ENCODE measurements at places on chromosomes 2 and 18.

DNA sequence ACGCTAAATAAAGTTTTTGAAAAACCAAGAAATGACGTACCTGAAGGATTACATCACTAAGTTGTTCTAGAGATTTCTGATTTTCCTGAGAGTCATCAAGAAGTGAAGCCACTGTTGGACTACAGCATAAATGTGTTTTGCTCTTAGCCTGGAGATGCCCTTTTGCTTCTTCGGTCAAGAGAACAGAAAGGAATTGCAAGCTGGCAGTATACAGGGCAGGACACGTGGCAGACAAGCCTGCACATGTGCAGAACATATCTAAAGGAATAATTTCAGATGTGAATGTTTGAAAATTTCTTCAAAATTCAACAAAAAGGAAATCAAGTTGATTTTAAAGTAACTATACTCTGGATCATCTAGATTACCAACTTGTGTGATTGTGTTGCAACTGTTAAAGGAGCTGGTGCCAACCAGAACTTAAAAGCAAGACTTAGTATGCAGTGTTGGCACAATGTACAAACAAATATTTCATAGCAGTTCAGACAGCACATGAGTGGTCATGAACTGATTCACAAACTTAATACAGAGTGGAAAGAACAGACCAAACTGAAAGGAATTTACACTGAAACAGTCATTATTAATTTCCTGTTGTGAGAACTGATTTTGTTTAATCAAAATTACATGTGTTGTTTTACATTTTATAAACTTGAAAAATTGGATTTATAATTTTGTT lies 100.4 kb upstream of the CD226 start:
- no peak for DNase-seq
- H3K4me1 ChIP-seq = no peaks in the 10 kb centered on the region
- no peak overlapping the region for H3K27ac ChIP-seq
- no peaks in the 10 kb centered on the region for H3K27me3 ChIP-seq
- H3K4me3 ChIP-seq = no peak overlapping the region
- H3K36me3 ChIP-seq = peaks cover 39% of the 10 kb centered on the region

DNA sequence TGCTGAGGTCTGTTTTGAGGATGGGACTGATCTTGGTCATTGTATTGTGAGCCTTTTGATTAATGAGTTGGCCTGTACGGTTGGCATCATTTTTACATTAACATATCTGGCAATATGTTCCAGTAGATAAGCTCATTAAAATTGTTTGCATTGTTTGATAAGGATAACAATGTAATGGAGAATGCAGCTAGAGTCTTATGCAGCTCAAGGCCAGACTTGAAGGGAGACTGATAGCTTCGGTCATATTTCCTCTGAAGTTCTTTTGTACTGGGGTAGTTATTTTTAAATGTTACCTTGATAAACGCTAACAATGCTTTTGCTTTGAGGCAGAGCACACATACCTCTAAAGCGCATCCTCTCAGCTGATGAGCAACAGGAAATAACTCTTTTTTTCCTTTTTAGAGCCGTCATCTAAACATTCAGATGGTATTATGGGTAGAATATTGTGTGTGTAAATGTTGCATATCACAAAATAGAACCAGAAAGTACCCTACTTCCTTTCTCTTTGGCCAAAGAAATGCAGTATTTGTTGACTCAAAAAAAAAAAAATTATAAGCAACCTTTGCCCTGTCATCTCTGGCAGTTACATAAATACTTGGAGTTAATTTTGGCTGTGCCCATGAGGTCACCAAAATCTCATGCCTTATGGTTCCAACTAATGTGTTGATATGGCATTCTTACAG lies 1.3 kb downstream of the MAPRE2 start:
- DNase-seq = no peak
- peaks cover 95% of the 10 kb centered on the region for H3K4me1 ChIP-seq

- no peak overlapping the region for H3K4me3 ChIP-seq
- DNase-seq = no peak
- H3K27ac ChIP-seq = no peak overlapping the region
- peaks cover 14% of the 10 kb centered on the region for H3K36me3 ChIP-seq
- no peaks in the 10 kb centered on the region for H3K27me3 ChIP-seq
- no peaks in the 10 kb centered on the region for H3K4me1 ChIP-seq
These were observed 54.4 kb upstream of the FOSL2 start for GRCh38 chr2:28338046-28338817.

DNA sequence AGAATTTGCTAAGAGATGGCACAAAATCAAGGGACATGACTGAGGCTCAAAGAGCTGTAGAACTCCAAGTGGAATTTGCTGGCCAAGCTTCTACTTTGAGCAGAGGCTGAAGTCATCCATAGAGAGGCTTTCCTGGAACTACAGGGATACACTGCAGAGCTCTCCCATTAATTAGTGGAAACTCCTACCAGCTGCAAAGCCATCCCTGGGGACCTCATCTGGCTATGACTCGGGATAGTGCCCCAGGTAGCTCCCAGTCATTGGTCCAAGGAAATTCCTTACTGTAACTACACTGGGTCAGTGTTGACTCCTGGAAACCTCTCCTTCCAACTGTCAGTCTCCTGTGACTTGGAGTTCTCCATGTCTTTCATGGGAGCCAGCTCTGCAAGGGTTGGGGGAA lies 10.5 kb upstream of the GALM start:
- H3K27me3 ChIP-seq = peaks cover 8% of the 10 kb centered on the region
- no peak overlapping the region for H3K4me3 ChIP-seq
- H3K27ac ChIP-seq = no peak overlapping the region
- DNase-seq = no peak
- no peaks in the 10 kb centered on the region for H3K36me3 ChIP-seq
- peaks cover 13% of the 10 kb centered on the region for H3K4me1 ChIP-seq

GRCh38 chr2:182299632-182300031 lies 127.2 kb downstream of the PDE1A start:
- no peaks in the 10 kb centered on the region for H3K36me3 ChIP-seq
- no peak for DNase-seq
- H3K27ac ChIP-seq = no peak overlapping the region
- H3K4me3 ChIP-seq = no peak overlapping the region

DNA sequence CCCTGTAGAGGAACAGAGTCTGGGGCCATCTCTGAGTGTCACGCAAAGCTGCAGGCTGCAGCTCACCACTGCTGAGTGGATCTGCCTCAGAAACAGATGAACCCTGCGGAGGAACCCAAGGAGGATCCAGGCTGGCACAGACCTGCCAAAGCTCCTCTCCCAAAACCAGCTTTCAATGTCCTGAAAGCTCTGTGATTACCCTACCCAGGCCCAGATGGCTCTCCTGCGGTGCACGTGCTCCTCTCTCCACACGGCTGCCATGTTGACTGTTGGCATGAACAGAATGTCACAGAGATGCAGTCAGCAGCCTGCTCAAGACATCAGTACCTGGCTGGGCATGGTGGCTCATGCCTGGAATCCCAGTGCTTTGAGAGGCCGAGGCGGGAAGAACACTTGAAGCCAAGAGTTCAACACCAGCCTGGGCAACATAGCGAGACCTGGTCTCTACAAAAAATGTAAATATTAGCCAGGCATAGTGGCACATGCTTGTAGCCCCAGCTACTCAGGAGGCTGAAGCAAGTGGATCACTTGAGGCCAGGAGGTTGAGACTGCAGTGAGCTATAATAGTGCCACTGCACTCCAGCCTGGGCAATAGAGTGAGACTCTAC lies 216.8 kb downstream of the MGAT5 start:
- DNase-seq = no peak
- no peak overlapping the region for H3K27ac ChIP-seq

- H3K36me3 ChIP-seq = peaks cover 6% of the 10 kb centered on the region
- peak within 1 kb of the TSS; percentile 41 for H3K27ac ChIP-seq
- H3K4me1 ChIP-seq = peaks cover 26% of the 10 kb centered on the region
- peak within 1 kb of the TSS; percentile 89 for H3K4me3 ChIP-seq
- H3K27me3 ChIP-seq = peaks cover 14% of the 10 kb centered on the region
These were observed at the start of gene MTCL1 for GRCh38 chr18:8705238-8705960. Gene MTCL1 (plus strand): TSS chr18:8705556. CDS start chr18:8705661, 105 bp downstream.

DNA sequence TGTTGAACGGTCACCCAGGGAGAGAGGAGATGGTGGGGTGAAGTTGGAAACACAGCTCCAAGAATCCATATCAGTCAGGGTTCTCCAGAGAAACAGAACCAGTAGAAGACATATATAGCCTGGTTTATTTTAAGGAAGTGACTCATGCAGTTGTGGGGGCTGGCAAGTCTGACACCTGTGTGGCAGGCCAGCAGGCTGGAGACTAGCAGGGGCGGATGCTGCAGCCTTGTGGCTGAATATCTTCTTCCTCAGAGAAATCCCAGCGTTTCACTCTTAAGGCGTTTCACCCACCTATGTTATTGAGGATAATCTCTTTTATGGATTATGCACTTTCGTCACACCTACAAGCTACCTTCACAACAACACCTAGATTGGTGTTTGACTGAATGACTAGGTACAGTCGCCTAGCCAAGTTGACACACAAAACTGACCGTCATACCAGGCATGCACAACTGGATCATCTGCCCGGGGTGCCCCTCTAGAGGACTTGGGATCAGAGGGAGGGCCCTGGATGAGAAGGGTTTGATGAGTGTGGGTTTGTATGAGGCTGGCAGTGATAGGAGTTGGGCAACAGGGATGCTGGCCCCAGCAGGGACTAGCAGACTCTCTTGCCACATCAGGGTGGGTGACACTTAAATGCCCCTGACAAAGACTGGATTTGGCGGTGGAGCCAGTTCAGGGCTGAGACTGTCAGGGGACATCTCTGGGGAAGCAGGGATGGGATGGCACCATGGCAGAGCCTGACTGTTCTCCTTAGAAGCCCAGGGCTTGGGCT lies 23.4 kb downstream of the MROH2A start:
- H3K4me3 ChIP-seq = no peak overlapping the region
- H3K27me3 ChIP-seq = peaks cover 16% of the 10 kb centered on the region
- no peaks in the 10 kb centered on the region for H3K36me3 ChIP-seq
- H3K27ac ChIP-seq = no peak overlapping the region

DNA sequence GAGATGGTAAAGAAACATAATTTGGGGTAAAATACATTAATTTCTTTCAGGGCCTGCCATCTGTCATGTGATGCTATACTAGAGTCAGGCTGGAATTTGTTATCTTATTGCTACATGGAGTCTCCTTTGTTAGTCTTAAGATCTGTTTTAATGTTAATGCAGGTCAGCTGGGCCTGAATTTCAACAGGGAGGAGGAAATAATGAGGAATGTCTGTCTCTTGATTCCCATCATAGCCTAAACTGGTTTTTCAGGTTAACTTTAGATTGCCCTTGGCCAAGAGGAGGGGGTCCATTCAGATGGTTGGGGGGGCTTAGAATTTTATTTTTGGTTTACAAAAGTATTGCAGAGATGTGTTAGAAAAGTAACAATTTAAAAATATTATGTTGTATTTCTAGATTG lies 19.0 kb upstream of the FEZ2 start:
- no peak overlapping the region for H3K4me3 ChIP-seq
- DNase-seq = no peak
- H3K27me3 ChIP-seq = peaks cover 3% of the 10 kb centered on the region
- H3K4me1 ChIP-seq = no peaks in the 10 kb centered on the region
- H3K36me3 ChIP-seq = no peaks in the 10 kb centered on the region

- peaks cover 8% of the 10 kb centered on the region for H3K4me1 ChIP-seq
- H3K4me3 ChIP-seq = no peak overlapping the region
- no peak for DNase-seq
- no peaks in the 10 kb centered on the region for H3K36me3 ChIP-seq
- H3K27me3 ChIP-seq = peaks cover 2% of the 10 kb centered on the region
These were observed 225.0 kb upstream of the APCDD1 start for GRCh38 chr18:10229458-10229857.

- H3K4me1 ChIP-seq = peaks cover 9% of the 10 kb centered on the region
- no peaks in the 10 kb centered on the region for H3K36me3 ChIP-seq
- H3K27me3 ChIP-seq = no peaks in the 10 kb centered on the region
- DNase-seq = no peak
- no peak overlapping the region for H3K4me3 ChIP-seq
These were observed 766.9 kb upstream of the ZEB2 start for GRCh38 chr2:145286716-145287275.

DNA sequence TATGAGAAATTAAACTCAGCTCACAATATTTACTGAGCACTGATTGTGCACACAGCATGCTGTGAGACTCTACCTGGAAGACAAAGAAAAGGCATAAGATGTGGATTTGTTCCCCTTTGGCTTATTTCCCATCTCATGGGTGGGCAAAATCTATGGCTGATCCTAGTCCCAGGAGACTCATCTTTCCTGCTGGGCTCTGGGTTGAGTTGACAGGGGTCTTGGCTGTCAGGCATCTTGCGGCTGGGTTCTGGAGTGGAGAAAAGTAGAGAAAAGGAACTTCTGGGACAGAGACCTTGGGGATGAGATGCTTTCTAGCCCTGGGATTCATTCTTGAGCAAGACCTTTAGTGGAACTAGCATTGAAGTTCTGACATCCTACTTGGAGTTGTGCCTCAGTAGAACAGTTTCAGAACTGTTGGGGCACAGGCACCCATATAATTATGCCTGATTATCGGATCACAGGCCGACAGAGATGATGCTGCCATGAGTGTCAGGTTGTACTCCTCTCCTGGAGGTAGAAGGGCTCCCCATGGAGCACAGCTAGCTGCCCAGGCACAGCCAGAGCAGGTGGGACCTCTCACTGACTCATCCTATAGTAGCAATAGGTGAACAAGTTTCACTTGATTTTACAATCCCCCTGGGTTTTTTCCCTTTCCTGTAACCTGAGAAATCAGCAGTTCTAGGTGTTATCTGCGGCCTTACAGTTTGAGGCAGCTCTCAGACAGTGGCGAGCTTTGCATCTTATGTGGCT lies 260.9 kb downstream of the CYRIA start:
- no peaks in the 10 kb centered on the region for H3K27me3 ChIP-seq
- no peak overlapping the region for H3K4me3 ChIP-seq
- H3K36me3 ChIP-seq = no peaks in the 10 kb centered on the region
- no peaks in the 10 kb centered on the region for H3K4me1 ChIP-seq
- no peak for DNase-seq

GRCh38 chr2:36871068-36871707 lies 95.1 kb downstream of the STRN start:
- no peak overlapping the region for H3K4me3 ChIP-seq
- DNase-seq = no peak
- H3K27me3 ChIP-seq = no peaks in the 10 kb centered on the region
- no peak overlapping the region for H3K27ac ChIP-seq
- peaks cover 77% of the 10 kb centered on the region for H3K36me3 ChIP-seq

DNA sequence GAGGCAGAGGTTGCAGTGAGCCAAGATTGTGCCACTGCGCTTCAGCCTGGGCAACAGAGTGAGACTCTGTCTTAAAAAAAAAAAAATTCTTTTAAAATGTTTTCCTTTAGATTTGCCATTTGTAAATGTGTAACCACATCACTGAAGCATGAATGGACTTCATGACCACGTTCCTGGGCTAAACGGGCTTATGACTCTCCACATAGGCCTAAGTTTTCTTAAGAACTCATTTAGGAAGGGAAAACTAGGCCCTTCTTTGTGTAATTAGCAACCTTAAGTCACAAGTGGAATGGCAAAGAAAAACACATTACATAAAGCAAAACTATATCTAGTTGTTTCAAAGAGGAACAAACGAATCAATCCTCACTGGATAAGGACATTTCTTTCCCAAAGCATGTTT lies 99.5 kb downstream of the MEIS1 start:
- H3K4me1 ChIP-seq = no peaks in the 10 kb centered on the region
- no peak for DNase-seq
- no peak overlapping the region for H3K27ac ChIP-seq
- no peaks in the 10 kb centered on the region for H3K36me3 ChIP-seq

GRCh38 chr2:223969856-223970255 lies 12.6 kb downstream of the MRPL44 start:
- peaks cover 3% of the 10 kb centered on the region for H3K4me1 ChIP-seq
- DNase-seq = no peak
- H3K27me3 ChIP-seq = no peaks in the 10 kb centered on the region
- H3K36me3 ChIP-seq = peaks cover 38% of the 10 kb centered on the region

Measured in activated B cell treated with CpG ODN at 0.5 μM for 24 hours (primary cell).